ENCODE measurements at places on chromosomes 5 and 9.

DNA sequence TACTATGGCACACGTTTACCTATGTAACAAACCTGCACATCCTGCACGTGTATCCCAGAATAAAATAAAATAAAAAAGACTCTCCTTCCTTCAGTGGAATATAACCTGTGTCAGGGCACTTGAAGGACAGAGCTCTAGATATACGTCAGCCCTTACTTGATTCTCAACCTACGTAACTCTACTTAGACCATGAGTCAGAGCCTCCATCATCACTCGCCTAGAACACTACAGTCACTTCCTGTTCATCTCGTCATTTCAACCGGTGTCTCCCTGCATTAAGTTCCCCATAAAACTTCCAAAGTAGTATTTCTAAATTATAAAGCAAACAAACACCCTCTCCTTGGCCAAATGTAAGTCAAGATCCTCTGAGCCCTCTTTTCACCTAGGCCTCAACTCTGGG lies 243.5 kb upstream of the CCNG1 start:
- DNase-seq: no peak

- DNase-seq: no peak
These were observed 176.7 kb upstream of the S1PR3 start for GRCh38 chr9:88814577-88814976.

- DNase-seq: no peak
These were observed 29.8 kb downstream of the SLC24A2 start for GRCh38 chr9:19759066-19759465.

DNA sequence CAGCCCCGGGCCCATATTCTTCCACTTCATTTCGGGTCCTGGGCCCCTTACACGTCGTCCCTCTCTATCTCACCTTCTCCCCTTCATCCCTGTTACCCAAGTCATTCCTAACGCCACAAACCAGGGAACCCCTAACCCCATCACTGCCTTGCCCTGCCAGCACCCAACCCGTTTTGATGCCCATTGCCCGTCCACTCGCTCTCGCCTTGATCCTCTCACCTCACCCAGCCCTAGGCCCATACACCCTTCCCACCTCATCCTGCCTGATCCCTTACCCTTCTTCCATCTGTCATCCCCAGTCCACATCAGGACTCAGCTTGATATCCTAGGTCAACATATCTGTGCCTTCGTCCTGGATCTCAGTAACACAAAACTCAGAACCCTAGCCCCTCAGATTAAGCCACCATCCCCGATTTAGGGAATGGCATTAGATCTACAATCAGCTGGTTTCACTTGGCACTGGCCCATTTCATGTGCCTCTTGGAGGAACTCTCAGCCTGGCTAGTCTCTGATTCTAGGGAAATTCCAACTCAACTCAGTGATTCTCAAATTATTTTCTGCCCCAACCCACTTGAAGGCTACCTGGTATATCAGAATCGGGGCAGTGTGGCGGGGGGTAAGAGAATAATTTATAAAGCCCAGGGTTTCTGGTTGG lies 489 bp downstream of the CHMP5 start:
- DNase-seq: no peak

DNA sequence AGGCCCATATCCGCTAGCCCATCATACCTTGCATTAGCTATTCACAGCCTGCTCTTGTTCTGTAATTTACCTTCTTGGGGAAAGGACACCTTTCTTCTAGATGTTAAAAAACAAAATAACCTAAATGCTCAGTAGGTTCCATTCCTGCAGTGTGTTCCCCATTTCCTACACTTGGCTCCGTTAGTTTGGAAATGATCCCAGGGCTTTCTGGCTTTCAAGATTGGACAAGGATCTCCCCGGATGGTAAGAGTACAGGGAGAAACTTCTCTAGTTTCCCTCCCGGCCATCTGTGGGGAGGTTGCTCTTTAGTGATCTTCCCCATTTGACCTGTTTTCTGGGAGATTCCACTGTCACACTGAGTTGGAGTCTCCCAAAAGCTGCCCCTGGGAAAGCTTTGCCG lies 27.3 kb upstream of the STC2 start:
- no peak for DNase-seq

DNA sequence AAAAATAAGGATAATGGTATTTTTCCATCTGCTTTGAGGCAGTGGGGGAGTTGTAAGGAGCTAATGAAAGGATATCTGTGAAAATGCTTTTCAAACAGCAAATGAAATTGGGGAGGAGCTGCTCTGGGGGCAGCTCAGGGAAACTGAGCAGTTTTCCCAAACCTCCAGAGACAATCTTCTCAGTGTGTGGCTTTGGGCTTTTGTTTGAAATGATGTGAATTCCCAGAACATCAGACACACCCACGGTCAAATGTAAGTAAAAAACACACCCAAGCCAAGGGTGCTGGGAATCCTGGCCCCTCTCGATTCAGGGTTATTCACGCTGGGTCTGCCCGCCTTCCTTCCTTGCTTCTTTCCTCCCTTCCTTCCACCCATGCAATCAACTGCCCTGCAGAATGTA lies 512.6 kb downstream of the BNC2 start:
- no peak for DNase-seq

- no peak for DNase-seq
These were observed 1161.7 kb upstream of the DMAC1 start for GRCh38 chr9:8961186-8961851.

GRCh38 chr5:33304601-33305000 lies 136.2 kb upstream of the TARS1 start:
- DNase-seq: no peak

DNA sequence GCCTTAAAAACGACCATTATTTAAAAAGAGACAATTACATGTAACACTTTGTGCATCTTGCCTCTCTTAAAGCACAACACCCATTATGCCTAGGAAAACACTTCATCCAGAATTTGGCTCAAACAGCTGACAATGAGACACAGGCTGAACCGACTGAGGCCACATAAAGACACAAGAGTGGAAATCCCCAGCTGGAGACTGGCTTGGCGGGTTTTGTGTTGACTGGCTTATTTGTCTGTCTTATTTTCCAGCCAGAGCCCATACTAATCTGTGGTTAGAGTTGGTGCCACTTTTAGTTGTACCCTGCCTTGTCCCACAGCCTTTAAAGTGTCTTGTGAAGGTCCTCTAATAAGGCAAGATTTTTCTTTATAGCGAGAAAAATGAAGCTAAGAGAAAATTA lies 21.2 kb downstream of the TRIM14 start:
- no peak for DNase-seq

DNA sequence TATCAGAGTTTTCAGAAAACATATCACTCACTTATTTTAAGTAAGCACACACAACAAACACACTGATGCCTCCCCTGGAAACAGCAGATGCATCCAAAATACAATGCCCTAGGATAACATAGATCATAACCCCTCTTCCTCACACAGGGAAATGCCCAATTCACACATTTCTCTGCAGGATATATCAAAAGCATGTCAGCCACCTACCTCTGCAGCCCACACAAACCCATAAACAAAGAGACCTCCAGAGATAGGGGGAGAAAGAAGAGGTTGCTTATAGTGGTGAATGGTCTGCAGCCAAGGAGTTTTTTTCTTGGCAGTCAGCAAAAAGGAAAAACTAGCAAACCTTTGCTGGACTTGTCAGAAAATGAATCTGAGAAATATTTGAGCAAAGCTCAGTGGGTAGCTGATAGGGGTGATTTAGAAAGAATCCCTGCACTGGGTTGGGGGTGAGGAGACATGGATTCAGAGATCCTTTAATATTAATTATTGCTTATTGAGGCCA lies 36.1 kb downstream of the ABLIM3 start:
- DNase-seq: no peak

DNA sequence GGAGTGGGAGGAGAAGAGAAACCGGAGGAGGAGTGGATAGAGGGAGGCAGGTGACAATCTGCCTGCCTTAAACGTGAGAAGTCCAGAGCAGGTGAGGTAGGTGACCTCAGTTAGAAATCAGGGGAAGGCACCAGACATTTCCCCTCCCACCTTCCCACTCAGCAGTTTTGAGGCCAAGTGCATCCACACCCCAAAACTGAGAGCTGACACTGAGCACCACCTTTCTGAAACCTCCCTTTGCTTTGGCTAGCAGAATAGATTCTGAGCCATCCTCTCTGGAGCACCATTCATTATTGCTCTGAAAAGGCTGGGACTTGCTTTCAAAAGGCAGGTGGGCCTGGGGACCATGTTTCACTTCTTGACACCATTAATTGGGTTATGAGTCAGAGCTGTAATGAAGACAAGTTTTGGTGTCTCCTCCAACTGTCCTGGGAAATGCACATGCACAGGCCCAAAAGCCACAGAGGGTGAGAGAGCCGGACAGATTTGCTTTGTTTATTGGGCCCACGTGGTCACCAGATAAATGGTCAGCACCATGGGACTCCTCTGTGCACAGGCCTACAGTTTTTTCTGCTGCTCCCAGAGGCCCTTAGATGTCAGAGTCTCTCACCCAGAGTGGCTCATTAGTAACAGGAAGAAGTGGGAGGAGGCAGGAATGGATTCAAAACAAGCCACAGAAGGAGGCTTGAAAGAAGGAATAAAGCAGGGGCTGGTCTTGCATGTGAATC lies 314.7 kb downstream of the TLE1 start:
- DNase-seq: no peak

DNA sequence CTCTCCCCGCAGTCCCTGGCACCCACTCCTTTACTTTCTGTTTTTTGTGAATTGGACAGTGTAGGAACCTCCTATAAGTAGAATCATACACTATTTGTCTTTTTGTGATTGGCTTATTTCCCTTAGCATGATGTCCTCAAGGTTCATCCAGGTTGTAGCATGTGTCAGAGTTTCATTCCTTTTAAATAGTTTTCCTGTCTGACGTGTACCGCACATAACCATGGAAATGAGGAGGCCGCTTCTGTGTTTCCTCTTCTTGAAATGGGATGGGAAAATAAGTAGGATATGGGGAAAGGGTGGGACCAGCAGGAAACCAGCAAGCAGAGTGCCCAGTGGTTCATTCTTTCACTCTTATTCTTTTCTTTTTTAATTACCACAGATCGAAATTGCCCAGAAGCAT lies 72.6 kb upstream of the ENTREP1 start:
- DNase-seq: no peak

GRCh38 chr9:91391818-91392217 lies 30.1 kb upstream of the AUH start:
- DNase-seq: no peak

- no peak for DNase-seq
These were observed 123.6 kb downstream of the SEMA6A start for GRCh38 chr5:116451066-116451465.

- peak; percentile 90 for DNase-seq
These were observed at the start of gene NPDC1 for GRCh38 chr9:137046088-137046787. NPDC1 (minus strand) TSS chr9:137046177; CDS start chr9:137045989, 188 bp downstream.

DNA sequence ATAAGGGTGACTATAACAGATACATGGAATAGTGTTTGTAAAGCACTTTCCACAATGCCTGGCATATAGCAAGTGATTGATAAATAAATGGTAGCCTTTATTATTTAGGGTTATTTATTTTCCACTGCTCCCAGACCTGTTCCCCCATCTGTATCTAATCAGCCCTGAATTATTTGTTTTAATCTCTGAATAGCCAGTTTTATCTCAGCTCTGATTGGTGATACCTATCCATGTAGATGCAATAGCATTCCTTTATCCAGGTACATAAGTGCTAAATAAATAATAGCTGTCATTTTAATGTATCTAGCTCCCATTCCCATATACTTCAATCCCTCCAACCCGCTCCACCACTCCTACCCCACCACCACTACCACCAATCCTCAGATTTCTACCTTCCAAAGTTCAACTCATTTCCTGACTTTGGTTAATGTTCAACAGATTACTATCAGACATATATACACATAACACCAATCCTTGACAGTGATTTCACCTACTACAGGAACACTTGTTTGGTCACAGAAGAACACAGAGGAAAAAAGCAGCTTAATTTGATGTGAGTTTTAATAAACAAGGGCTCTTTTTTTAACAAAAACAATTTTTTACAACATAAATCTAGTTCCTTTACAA lies 14.0 kb downstream of the PRKAA1 start:
- DNase-seq: no peak

All from germinal center (tissue), 1 donor.